ENCODE measurements at places on chromosomes 16 and 17.

- DNase-seq = peak; percentile 22
Observed at GRCh38 chr17:41695954-41696757, 7.5 kb downstream of the EIF1 start.

DNA sequence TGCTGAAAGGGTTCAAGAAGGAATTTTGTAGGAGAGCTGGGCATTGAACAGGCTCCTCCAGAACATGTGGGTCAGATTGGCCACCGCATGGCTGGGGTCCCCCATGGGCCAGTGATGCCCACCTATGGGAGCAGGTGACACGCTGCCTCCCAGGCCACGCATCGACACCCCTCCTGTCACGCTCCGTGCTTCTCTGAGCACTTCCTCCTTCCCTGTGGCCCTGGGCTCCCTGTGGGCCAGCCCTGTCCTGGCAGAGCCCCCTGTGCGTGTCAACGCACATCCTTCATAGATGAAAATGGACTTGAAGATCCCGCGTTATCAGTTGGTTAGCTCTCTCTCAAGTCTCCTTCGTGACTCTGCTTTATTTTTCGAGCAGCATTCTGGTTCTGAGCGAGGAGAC is 160.3 kb downstream of the RPTOR start:
- DNase-seq = no peak

- no peak for DNase-seq
Observed at GRCh38 chr16:56610609-56611111, 2.3 kb downstream of the MT2A start.

DNA sequence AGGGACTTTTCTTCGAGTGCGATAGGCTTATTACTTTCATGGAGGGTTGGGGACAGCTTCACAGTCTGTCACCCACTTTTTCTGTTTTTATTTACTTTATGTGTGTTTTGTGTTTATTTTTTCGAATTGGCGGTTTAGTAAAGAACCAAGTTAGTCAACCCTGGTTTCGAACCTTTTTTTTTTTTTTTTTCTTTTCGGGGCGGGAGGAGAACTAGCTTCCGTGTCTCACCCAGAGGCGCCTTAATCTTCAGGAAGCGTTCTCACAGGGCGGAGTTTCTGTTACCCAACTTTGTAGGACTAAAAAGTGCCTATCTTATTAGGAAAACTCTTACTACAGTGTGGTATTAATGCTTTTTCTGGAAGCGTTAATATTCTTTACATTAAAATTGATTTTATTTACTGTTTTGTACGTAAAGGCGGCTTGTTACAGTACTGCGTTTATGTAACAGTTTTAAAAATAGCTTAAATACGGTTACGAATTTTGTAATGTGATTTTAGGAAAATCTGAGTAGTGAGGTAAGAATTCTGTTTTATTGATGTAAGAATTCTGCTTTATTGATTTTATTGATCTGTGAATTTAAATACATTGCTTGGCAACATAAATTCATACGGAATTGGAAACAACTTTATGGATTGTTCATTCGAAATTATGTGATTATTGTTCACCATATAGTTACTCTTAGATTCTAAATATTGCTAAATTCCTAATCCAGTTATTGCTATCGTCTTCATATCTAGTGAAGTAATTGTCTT is 885 bp downstream of the ZNF207 start:
- no peak for DNase-seq

DNA sequence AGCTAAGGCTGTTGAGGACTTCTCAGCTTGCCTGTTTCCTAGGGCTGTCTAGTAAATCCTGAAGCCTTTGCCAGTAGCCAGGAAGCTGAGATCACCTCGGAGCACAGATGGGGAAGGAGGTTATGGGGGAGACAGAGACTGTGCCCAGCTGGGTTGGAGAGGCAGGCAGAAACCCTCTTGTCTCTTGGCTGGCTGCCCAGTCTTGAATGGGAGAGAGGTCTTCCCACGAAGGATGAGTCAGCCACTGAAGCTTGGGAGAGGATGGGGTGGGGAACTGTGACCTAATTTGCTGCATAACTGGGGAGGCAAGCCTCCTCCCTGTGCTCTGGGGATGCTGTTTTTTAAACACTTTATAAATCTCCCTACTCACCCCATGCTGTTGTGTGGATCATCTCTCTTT is 69.8 kb downstream of the SHISA9 start:
- no peak for DNase-seq

- no peak for DNase-seq
Observed at GRCh38 chr16:78483124-78483992, 383.9 kb downstream of the WWOX start.

- no peak for DNase-seq
Observed at GRCh38 chr17:7137171-7137943, 22.7 kb upstream of the ASGR2 start.

Data from cerebellar nuclear complex (tissue), 1 donor.